H1 (cell line): ENCODE measurements at places on chromosomes 1 and 21.

GRCh38 chr1:15681349-15682292 lies 2.5 kb upstream of the PLEKHM2 start:
- no peak for DNase-seq

GRCh38 chr1:20511518-20512428 lies 3.8 kb upstream of the MUL1 start:
- no peak for DNase-seq

GRCh38 chr1:231799363-231799986 lies 172.9 kb downstream of the DISC1 start:
- no peak for DNase-seq

DNA sequence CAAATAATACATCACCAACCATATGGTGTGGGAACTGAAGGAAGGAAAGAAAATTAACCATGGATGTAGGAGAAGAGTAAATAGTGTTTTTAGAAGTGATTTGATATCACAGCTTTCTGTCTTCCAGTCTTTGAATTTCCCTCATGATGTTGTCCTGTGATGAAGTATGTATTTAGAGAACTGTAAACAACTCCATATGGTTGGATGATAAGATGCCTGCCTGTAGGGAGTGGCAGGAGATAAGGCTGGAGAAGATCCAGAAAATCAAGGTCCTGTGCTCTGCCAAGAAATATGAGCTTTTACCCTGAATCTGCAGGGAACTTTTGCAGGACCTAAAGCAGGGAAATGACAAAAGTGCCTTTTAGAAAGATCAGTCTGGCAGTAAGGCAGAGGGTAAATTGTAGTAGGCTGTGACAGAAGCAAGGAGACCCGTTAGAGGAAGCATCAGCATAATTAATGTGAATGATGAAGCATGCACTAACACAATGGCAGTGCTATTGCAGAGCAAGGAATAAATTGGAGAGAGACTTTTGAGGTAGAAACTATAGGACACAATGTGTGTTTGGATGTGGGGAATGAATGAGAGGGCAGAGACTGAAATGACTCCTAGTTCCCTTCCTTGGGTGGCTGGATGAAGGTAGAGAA lies 21.9 kb downstream of the CEPT1 start:
- no peak for DNase-seq

DNA sequence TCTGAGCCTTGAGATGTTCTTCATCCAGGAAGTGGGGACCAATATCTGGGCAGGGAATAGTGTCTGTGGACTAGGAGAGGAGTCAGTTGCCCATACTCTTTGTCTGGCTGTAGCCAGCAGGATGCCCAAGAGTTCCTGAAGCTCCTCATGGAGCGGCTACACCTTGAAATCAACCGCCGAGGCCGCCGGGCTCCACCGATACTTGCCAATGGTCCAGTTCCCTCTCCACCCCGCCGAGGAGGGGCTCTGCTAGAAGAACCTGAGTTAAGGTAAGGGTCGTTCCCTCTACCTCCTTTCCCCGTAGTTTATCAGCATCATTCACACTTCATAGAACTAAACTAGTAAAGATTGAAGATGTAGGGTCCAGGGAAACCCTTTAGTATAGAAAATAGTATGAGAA lies 3.4 kb upstream of the PPOX start:
- no peak for DNase-seq

- DNase-seq = no peak
Observed at GRCh38 chr1:84159533-84160240, 15.6 kb downstream of the PRKACB start.

DNA sequence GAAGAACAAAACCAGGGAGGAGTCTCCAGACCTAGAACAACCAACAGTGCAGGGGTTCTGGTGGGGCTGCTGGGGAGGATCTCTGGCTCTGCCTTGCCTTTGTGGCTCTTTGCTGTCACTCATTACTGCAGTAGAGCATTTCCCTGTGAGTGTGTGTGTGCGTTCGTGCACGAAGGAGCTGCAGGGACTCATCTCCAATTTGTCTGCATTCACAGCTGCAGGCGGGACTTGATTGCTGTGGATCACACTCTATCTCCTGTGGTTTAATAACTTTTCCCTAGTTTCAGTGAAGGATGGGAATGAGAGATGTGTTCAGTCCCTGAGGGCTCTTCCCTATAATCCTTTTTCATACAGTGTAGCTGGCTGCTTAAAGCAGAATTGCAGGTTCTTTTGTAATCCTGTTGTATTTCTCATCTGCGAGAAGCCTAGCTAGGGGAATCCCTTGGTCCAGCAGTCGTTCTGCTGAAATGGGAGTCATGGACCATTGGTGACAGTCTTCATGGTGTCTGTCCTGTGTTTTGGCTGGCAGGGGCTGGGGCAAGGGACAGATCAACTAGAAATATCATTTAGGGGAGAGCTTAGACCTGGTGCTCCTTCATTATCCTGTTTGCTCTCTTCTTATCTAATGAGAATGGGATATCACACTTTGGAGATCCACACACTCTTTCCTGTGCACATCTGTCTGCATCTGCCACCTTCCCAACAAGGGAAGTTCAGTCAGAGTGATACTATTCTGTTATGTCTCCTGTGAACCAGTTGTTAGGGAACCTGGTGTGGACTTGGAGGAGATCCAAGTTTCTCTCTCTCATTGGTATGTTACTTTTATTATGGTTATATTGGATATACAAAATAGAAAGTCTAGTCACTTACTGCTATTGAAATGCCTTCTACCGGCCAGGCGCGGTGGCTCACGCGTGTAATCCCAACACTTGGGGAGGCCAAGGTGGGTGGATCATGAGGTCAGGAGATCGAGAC lies 3.0 kb downstream of the PCP4L1 start:
- no peak for DNase-seq

- no peak for DNase-seq
Observed at GRCh38 chr1:218694636-218695035, 349.5 kb downstream of the TGFB2 start.

GRCh38 chr1:5286244-5286643 lies 631.8 kb downstream of the AJAP1 start:
- no peak for DNase-seq

DNA sequence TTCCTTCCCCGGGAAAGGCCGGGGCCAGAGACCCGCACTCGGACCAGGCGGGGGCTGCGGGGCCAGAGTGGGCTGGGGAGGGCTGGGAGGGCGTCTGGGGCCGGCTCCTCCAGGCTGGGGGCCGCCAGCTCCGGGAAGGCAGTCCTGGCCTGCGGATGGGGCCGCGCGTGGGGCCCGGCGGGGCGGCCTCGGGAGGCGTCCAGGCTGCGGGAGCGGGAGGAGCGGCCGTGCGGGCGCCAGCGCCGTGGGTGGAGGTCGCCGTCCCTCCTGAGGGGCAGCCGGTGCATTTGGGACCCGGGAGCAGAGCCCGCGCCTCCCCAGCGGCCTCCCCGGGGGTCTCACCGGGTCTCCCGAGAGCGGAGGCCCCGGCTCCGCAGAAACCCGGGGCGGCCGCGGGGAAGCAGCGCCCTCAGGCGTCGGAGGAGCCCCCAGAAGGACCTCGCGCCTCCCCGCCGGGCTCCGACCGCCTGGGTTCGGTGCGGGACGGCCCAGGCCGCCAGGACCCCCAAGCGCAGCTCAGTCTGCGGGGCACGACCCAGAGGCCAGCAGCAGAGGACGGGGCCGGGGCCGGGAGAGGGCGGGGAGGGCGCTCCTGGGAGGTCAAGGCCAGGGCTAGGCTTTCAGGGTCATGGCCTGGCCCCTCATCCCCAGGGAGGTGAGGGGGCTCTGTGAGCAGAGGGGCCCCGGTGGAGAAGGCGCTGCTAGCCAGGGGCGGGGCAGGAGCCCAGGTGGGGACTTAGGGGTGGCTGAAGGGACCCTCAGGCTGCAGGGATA lies 7.2 kb upstream of the SLX9 start:
- no peak for DNase-seq

DNA sequence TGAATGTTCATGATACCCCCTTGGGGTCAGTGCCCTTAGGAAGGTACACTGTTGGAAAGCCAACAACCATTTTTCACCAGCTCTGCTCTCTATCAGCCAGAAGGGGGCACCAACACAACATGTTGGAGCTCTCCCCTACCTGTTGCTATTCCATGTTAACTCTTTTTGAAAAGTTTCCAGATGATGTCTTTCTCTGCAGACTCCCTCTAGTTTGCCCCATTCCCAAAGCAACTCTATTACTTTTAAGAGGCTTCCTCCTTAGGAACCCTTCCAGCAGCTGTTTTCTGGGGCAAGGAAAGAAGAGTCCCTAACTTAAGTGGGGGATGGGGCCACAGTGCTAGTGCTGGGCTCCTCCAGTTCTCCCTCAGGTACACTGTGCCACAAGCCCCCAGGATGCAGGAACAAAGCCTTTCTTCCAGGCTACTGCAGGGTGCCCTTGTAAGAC lies 22.9 kb upstream of the NDC1 start:
- no peak for DNase-seq

- DNase-seq = no peak
Observed at GRCh38 chr1:8189931-8190483, 127.9 kb upstream of the SLC45A1 start.

GRCh38 chr1:16137890-16138467 lies 17.9 kb downstream of the EPHA2 start:
- no peak for DNase-seq

GRCh38 chr1:175947771-175948170 lies 204.4 kb upstream of the TNR start:
- DNase-seq = no peak

GRCh38 chr1:220957233-220957605 lies 78.0 kb downstream of the HLX start:
- DNase-seq = no peak

GRCh38 chr1:60716472-60716871 lies 365.9 kb upstream of the NFIA start:
- DNase-seq = no peak

DNA sequence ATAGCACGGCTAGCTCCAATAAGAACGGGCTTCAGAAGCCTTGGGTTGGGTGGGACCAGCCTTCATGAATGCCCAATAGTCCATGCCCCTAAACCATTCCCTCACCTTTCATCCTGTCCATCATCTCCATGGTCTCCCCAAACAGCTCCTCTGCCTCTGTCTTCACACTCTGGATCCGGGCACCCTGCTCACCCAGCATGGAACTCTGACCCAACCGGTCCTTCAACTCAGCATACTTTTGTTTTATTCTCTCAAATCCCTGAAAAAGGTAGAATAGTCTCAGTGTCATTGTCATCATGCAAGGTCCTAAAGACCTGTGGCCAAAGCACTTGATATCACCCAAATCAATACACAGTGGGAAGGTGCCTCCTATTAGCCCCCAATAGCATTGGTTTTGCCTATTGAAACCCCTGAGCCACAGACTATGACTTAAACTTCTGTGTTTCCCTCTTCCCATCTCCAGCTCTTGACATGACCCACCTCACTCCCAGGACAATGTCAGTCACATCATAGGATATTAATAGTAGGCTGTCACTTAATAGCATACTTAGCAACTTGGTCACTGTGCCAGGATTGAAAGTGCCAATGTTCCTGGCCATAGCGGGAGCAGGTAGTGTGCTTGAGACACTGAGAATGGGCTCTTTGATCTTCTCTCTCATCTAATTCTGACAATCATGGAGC lies 33.0 kb downstream of the CAMK1G start:
- DNase-seq = no peak

DNA sequence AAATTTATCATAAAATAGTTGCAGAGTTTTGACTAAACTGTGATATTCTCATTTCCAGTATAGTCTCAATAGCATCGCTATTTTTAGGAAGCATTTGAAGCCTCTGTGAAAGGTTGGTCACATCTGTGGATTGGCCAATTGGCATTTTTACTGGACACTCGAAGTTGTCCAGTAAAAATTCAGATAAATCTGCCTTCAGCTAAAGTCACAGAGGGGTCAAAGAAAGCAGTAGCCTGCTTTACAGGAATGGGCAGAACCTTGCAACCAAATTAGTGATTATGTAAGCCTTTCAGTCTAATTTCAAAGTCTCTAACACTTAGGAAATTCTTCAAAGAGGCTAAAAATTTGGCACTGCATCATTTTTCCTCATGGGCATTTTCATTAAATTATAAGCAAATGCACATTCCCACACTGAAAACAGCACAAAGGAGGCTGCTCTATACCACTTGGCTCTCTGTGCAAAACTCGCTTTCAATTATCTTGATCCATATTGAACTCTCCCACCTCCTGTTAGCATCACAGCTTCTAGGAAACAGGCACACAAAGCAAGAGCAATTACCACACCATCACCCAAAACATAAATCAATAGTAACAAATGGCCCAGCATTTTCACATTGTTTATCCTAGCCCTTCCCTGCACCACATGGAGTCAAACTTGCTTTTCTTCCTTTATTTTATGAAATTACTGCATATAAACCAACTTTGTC lies 318.5 kb upstream of the DUSP10 start:
- no peak for DNase-seq

- DNase-seq = no peak
Observed at GRCh38 chr1:32868085-32868484, 2.6 kb downstream of the FNDC5 start.

GRCh38 chr1:15189692-15190370 lies 36.3 kb downstream of the TMEM51 start:
- no peak for DNase-seq

DNA sequence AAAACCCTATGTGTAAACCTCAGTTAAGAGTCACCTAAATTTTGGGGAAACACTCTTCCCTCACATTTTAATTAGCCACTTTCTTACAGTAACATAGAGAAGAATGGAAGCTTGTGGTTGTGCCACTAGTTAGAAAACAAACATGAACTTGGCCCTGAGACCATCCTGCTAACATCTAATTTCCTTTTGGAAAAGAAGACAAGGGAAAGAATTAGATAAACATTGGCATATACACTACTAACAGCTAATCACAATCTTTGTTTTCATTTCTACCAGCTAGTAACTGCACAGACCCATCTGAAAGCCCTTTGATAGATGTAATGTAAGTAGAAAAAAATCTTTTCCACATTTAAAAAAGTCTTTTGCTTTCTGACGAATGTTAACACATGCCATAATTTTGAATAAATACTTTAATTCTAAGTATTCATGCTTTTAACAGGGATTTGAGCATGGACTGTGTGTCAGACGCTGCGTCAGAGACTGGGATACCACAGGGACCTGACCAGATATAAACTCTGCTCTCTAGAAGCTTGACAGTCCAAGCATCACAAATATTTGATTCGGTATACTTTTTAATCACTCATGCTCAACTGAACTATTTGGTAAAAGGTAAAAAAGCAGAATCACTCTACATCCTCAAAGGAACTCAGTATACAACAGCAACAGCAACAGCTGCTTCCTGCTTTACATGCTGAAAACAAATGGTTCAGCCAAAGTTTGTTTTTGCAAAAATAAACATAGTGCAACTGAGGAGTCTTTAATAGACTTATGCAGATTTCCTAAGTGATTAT lies 30.2 kb downstream of the DPH5 start:
- no peak for DNase-seq

- no peak for DNase-seq
Observed at GRCh38 chr1:8377271-8377981, 59.5 kb downstream of the SLC45A1 start.

DNA sequence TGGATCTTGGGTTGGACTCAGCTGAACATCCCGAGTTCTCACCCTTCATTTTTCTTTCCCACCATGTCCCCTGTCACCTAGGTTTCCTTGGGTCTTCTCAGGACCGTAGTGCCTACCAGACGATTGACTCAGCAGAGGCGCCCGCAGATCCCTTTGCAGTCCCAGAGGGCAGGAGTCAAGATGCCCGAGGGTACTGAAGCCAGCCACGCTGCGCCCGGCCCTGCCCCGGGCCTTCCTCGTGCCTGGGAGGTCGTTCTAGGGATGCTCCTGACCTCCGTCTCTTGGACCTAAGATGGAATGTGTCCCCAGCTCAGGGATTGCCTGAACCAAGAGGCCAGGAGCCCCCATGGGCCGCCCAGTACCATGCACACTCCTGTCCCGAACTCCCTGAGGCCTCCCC lies 12.0 kb upstream of the C1orf167 start:
- no peak for DNase-seq

GRCh38 chr21:17066006-17066405 lies 446.8 kb upstream of the CXADR start:
- no peak for DNase-seq
